T-cell (primary cell): ENCODE measurements at places on chromosomes 13 and 19. TPM values are rescaled to one million over a fixed set of nuclear protein-coding genes. Genes with fewer than 3 reads are reported as not detected.

DNA sequence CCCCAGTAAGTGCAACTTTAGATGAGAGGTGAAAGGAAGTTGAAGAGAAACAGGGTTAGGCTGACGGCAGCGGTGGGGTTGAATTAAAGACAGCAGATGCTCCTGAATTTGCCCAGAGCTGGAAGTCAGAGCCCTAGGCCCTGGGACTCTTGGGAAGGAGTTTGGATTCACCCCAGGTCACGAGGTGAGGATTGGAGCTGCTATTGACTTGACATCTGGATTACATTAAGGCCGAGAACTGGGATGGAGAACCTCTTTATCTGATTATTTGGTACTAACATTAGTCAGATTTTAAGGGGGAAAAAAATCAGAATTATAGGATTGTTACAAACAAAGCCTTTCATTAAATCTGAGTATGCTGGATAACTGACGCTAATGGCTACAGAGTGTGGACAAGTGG, 367.2 kb downstream of the ZNF536 start:
- no peak for DNase-seq

GRCh38 chr19:41217741-41218140, 1.3 kb upstream of the AXL start:
- no peak for DNase-seq

DNA sequence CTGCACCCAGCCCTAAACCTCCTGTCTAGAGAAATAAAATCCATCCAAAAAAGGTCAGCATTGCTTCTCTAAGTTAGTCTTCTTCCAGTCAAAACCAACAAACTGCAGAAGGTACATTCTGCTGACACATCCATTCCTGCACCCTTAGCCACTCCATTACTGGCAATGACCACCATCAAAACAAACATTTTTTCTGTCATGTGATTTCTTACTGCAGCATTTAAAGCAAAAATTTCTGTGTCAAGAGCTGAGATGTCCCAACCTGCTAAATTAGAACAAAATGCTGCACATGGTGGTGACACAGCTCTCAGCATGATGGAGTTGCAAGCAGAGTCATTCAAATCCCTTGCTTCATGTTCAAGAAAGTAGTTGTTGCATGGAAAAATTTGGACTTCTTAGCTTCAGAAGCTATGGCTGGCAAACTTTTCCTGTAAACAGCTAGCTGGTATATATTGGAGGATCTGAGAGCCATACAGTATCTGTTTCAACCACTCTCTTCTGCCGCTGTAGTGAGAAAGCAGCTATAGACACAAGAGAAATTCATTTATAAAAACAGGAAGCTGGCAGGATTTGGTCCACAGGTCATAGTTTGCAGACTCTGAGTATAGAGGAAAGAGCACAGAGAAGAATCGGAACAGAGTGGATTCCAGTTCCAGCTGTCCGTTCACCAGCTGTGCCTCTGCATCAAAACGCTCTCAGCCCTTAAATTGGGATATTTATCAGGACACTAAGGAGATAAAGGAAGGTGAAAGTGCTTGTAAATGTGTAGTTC, 17.4 kb downstream of the RUBCNL start:
- no peak for DNase-seq

Gene HSH2D
- total RNA-seq, result 28.5 TPM

Gene KRTDAP
- total RNA-seq, result not detected

- DNase-seq, result no peak
Observed at GRCh38 chr19:50629801-50630200, 9.9 kb downstream of the SYT3 start.
